Adipocyte (in vitro differentiated cells): ENCODE measurements at places on chromosomes 1 and 21.
A peak's percentile ranks its signal among the peaks of the same experiment; 100 is the strongest.

GRCh38 chr1:165631342-165632151 is 513 bp downstream of the MGST3 start:
- DNase-seq: peak; percentile 90

DNA sequence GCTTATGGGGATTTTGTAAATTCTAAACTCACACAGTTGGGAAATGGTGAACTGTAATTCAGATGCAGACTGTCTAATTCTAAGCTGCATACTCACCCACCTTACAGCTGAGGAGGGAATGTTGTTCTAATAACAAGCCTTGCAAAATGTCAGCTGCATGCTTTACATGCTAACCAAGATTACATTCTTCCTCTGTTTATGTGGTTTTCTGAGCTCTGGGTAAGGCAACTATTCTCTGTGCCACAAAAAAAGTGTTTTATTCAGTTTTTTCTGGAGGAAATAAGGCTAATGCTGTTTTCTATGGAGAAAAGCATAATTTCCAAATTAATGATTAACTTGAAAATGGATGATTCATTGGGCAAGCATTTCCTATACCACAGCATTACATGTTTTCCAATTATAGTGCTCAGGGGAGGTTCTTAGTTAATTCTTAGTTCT is 64.9 kb downstream of the RGS13 start:
- DNase-seq: peak; percentile 93

DNA sequence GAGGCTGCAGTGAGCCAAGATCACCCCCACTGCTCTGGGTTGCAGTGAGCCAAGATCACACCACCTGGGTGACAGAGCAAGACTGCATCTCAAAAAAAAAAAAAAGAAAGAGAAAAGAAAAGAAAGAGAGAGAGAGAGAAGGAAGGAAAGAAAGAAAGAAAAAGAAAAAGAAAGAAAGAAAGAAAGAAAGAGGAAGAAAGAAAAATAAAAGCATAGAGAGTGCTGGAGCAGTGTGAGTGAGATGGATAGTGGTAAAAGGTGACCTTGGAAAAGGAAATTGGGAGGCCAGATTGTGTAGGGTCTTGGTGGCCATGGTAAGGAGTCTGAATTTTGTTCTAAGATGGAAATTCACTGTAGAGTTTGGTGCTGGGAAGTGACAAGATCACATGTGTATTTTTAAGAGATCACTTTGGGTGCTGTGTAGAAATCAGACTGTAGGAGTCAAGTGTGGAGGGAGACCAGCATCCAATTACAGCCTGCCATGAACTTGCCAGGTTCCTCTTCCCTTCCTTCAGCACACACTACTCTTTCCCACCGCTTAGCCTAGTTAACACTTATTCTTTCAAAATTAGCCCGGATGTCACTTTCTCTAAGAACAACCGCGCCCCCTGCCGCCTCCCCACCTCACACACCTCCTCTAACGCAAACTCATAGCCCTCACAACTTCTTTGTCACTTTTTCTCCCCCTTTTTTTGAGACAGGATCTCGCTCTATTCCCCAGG is 17.9 kb downstream of the MTX1 start:
- DNase-seq: peak; percentile 86

DNA sequence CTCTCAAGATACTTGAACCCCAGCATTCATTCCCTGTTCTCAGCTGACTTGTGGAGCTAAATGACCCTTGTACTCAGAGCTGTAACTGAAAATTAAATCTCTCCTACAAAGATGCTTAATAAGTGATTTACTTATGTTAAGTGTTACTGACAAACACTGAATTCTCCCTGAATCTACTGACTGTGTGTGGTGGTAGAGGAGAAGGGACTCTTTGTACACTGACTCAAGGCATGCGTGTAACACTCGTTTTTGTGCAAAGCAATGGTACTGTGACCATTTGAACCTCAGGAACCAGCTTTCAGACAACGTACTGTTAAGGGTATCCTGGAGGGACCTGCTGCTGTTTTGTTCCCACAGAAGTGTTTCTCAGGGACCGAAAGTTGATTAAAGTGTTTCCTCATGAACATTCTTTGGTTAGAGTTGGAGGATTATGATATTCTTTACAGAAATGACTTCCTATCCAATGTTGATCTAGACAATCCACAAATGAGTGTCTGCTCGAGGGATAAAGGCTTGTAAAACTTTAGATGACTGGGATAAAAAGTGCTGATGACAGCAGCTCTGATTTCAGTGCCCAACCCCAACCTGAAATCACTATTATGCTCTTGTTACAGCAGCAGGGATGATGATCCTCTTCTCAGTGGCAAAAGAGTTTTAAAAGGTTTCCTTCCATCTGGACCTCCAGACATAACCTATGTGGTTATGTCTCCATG is 12.8 kb downstream of the RGL1 start:
- DNase-seq: peak; percentile 28

GRCh38 chr1:109078317-109078716 is 2.5 kb upstream of the TAF13 start:
- DNase-seq: no peak

GRCh38 chr1:60227601-60228000 is 154.0 kb upstream of the C1orf87 start:
- no peak for DNase-seq

- DNase-seq: no peak
Observed at GRCh38 chr1:20958430-20958829, 171.3 kb upstream of the HP1BP3 start.

- DNase-seq: peak; percentile 72
Observed at GRCh38 chr1:5975133-5975880, 16.9 kb downstream of the NPHP4 start.

DNA sequence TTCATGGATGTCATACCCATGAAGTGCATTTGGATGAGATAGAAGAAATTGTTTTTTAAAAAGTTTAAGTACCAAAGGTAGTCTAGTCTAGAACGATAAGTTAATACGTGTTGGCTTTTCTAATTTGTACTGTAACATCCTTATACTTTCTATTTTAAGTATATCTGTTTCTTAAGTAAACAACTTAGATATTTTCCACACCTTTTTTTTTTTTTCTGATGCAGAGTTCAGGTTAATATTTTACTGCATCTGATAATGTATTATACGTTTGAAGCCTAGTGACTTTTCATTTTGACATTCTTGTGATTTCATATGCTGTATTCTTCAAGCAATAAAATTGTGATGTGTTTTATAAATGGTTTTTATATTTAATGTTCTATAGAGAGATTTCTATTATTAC is 16.5 kb downstream of the DR1 start:
- DNase-seq: no peak

DNA sequence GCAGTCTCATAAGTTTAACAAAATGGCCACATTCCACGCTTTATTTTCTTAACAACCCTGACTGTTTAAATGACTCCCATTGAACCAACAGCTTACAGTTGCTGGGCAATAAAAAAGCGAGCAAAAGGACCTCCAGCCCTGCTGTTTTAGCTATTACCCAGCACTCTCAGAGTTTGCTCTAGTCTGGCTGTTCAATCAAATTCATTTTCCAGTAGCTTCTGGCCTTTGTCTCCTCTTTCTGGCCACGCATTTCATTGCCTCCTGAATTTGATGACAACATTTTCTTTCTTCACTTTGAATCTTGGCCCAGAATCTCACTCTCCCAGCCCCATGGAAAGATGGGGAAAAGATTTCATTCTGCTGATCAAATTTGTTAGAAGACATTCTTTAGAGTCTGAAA is 44.1 kb upstream of the DOCK7 start:
- DNase-seq: peak; percentile 8

DNA sequence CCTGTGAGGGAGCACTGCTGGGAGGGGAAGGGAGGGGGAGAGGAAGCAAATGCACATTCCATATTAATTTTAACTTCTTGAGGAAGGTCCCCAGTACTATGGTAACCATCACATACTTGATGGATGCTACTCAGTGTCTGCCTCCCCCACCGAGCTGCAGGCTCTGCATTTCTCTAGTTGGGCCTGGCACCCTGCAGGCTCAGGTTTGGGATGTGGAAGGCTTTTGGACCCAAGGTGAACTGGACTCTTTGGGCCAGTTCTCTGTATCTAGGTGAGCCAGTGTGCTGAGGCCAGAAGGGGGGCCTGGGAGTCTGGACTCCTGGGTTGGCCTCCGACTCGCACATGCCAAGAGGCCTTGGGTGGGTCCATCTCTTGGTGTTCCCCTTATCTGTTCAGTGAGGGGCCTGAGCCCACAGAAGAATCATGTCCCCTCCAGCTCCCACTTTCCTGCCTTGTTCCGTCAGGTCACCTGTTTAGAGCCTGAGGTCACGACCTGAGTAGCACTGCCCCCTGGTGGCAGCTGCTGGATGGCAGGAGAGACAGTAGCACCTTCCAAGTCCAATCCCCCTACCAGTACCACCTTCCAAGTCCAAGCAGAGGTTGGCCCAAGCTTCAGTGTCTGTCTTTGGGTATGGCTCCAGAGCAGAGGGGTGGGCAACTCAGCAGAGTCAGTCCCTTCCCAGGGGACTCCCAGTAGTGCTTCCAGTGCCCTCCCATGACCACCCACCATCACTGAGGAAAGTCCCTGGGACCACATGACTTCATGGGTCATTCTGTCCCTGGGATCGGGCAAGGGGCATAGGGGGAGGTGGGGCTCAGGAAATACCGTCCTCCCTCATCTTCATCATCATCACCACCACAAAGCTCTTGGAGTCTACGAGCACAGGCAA is 241.8 kb downstream of the TRABD2B start:
- no peak for DNase-seq

DNA sequence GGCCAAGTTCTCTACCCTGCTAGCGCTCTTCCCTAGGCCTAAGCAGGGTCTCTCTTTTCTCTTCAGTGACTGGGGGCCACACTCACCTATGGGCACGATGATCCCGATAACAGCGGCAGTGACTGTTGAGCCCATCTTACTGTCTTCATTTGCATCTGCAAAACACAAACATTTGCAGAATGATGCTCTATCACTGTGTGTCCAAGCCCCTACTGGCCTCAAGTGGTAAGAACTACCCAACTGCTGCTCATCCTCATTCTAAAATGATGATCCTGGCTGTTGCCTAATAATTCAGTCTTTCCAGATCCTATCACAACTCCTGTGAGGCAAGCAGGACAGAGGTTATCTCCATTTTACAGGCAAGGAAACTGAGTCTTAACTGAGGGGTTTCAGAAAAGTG is 16.7 kb upstream of the MAGOH start:
- no peak for DNase-seq

GRCh38 chr1:44721485-44722361 is 9.2 kb downstream of the RNU5D-1 start:
- no peak for DNase-seq

DNA sequence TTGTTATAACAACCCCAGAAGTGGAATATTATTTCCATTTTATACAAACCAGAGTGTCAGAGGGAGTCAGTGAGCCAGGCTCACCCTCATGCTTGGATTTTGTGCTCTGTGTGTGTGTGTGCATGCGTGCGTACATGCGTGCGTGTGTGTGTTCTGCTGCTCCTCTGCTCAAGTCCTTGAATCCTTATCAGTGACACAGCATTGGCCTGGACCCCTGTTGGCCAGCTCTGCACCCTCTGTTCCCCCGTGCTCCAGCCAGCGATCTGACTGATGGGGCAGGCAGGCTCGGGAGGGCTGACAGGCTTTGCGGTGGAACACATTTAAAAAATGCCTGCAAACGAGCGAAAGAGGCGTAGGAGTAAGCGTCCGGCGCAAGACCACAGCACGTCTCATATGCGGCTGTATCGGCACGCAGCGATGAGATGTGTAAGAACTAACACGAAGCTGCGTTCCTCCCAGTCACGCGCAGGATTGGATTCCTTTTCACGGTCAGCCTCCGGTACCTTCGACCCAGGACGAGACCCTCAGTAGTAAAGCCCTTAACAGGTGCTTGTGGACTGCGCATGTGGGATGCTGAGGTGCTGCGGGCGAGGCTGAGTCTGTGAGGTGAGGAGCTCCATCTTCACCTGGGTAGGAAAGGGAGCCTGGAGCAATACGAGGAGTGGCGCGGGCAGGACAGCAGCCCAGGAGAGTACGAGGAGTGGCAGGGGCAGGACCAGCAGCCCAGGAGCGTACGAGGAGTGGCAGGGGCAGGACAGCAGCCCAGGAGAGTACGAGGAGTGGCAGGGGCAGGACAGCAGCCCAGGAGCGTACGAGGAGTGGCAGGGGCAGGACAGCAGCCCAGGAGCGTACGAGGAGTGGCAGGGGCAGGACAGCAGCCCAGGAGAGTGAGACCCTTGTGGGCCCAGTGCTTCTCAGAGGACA is 130.9 kb downstream of the GALNT2 start:
- DNase-seq: no peak
